Amygdala (tissue), 56 donors: ENCODE measurements at places on chromosomes 13 and 19.

- DNase-seq = no peak
Observed at GRCh38 chr19:31096062-31096830, 253.0 kb downstream of the TSHZ3 start.

GRCh38 chr13:32426990-32427851 is 709 bp downstream of the N4BP2L1 start:
- DNase-seq = peak; percentile 50

DNA sequence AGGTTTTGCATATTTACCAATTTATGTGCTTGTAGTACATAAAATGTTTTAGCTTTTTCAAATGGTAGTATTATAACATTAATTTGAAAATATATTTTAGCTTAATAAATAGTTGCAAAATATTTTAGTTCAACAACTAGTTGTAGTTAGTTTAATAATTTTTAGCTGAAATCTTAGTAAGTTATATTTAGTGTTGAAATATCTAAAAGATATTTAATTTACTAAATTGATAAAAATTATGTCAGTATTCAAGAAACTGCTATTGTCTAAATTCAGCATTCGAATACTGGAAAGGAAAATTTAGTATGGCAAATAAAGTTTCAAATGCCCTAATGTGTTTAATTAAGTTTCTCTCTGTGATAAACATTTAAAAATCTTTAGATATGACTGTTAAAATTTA is 754.5 kb upstream of the MIR17HG start:
- no peak for DNase-seq

- DNase-seq = no peak
Observed at GRCh38 chr13:76813000-76813691, 73.1 kb downstream of the KCTD12 start.

GRCh38 chr19:35144259-35144599 is 1.2 kb downstream of the FXYD7 start:
- no peak for DNase-seq

GRCh38 chr13:97379386-97379785 is 54.6 kb upstream of the RAP2A start:
- DNase-seq = no peak
